Activated naive CD4-positive, alpha-beta T cell (primary cell): ENCODE measurements at places on chromosomes 6 and 20.
A peak's percentile ranks its signal among the peaks of the same experiment; 100 is the strongest.

GRCh38 chr6:169825558-169826225, 74.3 kb downstream of the ERMARD start:
- DNase-seq = no peak

DNA sequence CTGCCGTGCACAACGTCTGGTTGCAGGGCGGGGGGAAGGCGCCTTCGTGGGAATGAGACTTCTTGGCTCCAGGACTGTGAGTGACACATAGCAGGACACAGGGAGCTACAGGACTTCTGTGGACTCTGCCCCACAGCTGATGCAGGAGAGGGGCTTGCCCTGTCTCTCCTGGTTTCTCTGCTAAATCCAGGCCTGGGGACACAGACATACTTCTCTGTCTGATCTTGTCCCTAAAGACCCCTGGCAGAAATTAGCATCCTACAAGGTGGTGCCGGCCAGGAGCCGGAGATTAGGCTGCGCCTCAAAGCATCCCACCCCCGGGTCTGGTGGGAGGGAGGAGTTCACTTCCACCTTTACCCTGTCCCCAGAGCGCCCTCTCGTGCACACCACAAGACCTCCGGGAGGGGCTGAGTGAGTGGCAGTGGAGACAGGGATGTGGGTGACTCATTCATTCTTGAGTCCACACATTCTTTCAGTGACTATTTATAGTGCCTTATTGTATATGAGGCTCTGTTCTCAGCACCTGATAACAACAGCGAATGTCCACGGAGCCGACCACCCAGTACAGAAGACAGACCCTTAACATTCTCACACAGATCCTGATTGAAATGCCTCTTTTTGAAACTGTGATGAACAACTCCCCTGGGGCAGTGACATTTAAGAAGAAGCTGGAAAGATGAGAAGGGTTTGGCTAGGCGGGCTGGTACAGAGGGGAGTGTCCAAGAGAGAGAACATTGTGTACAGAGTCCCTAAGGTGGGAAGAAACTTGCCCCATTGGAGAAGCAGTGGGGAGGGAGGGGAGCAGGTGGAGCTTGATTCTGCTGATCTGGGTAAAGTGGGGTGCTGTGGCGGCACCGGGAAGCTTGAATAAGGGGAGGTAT, 39.0 kb downstream of the GMPR start:
- no peak for DNase-seq

GRCh38 chr6:5334341-5334740, 73.0 kb downstream of the FARS2 start:
- DNase-seq = no peak

DNA sequence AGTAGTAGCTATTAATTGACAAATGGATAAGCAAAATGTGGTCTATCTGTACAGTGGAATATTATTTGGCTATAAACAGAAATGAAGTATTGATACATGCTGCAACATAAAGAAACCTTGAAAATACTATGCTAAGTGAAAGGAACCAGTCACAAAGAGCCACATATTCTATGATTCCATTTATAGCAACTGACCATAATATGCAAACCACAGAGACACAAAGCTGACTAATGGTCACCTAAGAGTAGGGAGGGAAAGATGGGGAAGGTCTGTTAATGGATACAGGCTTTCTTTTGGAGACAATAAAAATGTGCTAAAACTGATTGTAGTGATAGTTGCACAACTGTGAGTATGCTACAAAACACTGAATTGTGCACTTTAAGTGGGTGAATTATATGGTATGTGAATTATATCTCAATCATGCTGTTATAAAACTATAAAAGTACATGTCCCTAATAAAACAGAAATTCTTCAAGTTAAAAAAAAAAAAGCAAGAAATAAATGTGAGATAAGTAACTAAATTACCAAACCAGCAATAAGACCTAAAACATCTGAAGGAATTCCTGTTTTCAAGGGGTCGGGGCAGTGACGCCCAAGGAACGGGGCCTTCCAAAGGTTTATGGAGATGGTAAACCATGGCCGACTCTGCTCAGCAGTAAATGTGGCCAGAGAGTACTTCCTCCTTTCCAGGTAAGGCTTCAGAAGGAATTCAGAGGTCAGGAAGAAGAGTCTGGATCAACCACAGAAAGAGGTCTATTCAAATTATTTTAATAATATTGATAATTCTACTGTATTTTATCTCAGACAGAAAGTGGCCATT, 75.4 kb downstream of the ARHGAP18 start:
- no peak for DNase-seq

- DNase-seq = no peak
Measured at GRCh38 chr20:46148313-46149208, 30.4 kb downstream of the CD40 start.

- no peak for DNase-seq
Measured at GRCh38 chr6:90533615-90534336, 53.1 kb downstream of the MAP3K7 start.

- no peak for DNase-seq
Measured at GRCh38 chr6:136409597-136409996, 120.0 kb upstream of the BCLAF1 start.

GRCh38 chr20:57399587-57400155, 8.5 kb downstream of the RBM38 start:
- DNase-seq = no peak

DNA sequence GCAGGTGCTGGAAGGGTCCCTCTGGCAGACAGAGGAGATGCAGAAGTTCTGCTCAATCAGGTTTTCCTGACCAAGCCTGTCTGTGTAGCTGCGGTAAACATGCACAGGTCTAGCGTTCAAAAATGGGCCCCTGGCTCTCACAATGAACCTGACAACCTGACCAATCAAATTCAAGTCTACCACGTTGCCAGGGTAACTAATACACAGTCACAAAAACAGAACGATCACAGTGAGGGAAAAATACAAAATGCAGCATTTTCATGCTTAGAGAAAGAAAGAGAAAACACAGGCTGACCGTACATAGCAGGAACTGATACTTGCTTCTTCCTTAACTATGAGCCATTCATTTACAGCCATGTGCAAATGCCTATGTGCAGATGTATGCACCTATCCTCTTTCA, 353.1 kb upstream of the TSHZ2 start:
- DNase-seq = no peak

DNA sequence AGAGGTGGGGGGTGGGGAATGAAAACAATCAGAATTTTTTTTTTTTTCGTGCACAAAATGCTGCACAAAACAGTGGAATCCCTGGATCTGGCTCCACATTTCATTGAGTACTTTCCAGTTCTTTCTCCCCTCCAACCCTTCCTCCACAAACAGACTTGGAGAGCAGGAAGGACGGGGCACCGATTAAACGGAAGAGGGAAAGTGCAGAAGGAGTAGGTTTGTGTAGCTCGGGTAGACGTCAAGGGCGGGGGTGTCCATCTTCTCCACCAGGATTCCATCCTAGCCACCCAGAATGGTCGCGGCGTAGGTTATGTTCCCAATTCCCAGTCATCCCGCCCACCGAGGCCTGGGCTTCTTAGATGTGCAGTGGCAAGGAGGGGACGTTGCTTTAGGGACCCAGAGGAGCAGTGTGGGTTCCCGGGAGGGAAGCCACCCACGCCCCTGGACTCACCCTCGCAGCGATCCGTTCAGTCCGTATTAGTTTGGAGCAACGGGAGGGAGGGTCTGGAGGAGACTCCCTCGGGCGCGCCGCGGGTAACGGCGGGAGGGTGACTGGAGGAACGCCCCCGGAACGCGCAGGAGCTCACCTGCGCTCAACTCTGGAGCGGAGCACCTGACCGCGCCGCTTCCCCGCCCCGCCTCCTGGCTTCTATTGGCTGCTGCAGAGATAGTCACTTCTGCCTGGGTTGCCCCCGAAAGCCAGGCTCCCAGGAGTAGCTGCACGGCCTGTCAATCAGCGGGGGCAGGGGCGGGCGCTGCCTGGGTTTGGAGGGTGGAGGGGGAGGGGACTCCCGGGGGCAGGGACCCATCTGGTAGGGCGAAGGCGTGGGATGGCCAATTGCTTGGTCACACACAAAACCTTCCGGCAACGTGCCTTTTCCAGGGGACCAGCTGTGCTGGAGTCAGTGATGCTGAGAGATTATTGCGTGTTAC, at the start of gene ENPP5:
TSS of gene ENPP5 (minus strand) at position 624 of the 933 bp plus-strand sequence. CDS start 2,718 bp downstream, outside the sequence.
- DNase-seq = peak; percentile 15

- DNase-seq = no peak
Measured at GRCh38 chr6:47335466-47335865, 25.8 kb upstream of the TNFRSF21 start.

DNA sequence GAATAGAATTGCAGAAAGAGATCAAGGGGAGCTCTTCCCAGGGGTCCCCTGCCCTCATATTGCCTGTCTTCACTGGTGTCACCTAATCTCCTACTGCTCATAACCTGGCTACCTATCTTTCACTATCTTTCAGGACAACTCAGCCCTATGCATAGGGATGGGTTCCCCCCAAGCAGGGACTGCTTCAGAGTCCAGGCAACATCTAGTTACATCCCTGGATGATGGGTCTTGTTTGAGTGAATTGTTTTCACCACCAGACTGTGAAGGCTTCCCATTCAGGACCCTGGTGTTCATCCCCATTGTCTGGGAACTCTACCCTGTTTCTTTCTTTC, 850 bp upstream of the HECA start:
- DNase-seq = no peak

GRCh38 chr6:54050750-54051149, 60.5 kb upstream of the MLIP start:
- no peak for DNase-seq

DNA sequence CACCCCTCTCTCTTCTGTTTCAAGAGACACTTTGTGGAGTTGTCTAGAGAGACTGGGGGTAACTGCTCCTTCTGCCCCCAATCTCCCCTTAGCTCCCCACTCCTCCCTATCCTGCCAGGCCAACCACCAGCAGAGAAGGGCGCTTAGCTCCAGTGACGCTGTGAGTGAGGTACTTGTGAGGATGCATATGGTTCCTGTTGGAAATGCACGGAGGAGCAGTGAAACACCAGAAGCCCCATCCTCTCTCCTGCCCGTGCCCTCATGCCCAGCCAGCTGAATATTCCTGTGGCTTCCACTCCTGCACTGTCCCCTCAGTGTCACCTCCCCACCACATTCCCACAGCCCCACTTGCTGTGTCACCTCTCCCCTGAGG, 11.9 kb downstream of the NT5E start:
- no peak for DNase-seq

GRCh38 chr6:138972226-138972665, 15.8 kb downstream of the REPS1 start:
- DNase-seq = no peak

- no peak for DNase-seq
Measured at GRCh38 chr6:13068586-13069210, 259.6 kb downstream of the TBC1D7 start.

GRCh38 chr6:31513456-31514165, 15.2 kb upstream of the MCCD1 start:
- DNase-seq = no peak

- DNase-seq = no peak
Measured at GRCh38 chr6:149368065-149368464, 32.0 kb upstream of the SUMO4 start.

- no peak for DNase-seq
Measured at GRCh38 chr6:123398072-123398471, 238.7 kb downstream of the TRDN start.

- no peak for DNase-seq
Measured at GRCh38 chr20:13412806-13413445, 191.9 kb downstream of the ISM1 start.

DNA sequence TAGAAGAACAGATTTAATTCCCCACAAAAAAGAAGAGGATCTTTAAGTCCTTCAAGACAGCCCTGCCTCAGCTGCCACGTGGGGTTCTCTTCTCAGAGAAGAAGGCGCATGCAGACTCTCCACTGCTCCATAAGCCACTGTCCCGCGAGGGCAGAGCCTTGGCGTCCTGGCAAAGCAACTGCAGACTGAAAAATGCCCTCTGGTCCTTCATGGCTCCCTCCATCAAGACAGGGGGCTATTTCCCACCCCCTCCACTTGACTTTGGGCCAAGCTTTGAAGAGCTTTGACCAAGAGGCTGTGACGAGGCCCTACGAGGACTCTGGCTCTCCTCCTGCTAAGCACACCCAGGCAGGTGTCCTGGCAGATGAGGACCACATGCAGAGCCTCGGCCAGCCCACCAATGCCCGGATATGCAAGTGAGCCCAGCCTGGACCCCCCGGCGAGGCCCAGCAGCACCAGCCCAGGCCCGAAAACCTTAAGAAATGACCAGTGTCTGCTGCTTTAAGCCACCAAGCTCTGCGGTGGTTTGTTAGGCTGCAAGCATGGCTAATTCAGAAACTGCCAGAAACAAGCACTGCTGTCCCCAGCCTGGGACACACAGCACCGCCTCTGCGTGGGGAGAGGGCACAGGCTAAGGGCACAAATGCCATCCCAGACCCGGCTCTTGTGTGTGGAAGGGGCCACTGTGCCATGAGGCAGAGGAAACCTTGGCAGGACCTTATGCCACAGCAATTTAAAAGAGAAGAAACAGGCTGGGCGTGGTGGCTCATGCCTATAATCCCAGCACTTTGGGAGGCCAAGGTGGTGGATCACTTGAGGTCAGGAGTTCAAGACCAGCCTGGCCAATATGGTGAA, 16.1 kb downstream of the GMEB2 start:
- DNase-seq = no peak

DNA sequence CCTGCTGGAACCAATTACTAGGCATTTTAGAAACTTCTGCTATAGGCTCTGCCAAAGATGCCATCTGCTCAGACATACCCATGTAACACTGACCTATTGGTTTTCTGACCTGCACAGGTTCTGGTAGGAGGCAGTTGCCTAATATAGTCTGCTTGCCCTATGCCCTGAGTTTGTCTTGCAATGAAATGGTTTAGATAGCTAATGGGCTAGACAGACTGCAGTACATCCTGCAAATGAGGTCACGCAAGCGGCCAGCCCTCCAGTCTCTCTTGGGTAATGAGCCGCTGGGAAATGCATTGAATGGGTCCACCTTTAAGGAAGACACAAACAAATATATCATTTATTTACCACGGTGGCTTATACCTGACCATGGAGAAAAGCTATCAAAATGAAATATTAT, 90.6 kb upstream of the B3GAT2 start:
- DNase-seq = no peak

DNA sequence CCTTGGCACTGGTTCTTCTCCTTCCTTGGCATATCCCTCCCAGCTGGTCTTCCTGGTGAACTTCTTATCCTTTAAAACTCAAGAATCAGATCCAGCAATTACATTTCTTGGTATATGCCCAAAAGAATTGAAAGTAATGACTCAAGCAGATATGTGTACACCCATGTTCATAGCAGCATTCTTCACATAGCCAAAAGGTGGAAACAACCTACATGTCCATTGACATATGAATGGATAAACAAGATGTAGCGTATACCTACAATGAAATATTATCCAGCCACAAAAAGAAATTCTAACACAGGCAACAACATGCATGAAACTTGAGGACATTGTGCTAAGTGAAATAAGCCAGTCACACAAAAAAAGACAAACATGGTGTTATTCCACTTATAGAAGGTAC, 103.7 kb upstream of the NT5E start:
- DNase-seq = no peak

GRCh38 chr6:101806241-101806640, 412.7 kb downstream of the GRIK2 start:
- no peak for DNase-seq

- DNase-seq = no peak
Measured at GRCh38 chr6:132933090-132933489, 118.7 kb downstream of the RPS12 start.

DNA sequence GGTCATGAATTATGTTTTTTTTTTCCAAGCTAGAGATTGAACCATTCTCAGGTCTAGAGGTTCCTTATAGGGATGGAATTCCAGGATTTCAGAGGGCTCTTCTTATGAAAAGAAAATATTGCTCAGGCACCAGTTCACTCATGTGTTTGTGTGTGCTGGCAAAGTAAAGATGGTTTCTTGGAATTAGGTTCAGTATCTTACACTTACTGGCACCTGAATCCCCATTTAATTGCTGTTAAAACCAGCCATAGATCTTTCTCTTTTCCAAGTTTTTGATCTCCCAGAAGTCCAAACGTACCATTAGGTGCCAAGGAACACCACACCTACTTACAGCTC, 508.4 kb downstream of the CDH26 start:
- DNase-seq = no peak

GRCh38 chr6:150936021-150936555, 70.6 kb downstream of the MTHFD1L start:
- DNase-seq = no peak
